ENCODE measurements at places on chromosomes 3 and 15. TPM values are rescaled to one million over a fixed set of nuclear protein-coding genes. Genes with fewer than 3 reads are reported as not detected.

DNA sequence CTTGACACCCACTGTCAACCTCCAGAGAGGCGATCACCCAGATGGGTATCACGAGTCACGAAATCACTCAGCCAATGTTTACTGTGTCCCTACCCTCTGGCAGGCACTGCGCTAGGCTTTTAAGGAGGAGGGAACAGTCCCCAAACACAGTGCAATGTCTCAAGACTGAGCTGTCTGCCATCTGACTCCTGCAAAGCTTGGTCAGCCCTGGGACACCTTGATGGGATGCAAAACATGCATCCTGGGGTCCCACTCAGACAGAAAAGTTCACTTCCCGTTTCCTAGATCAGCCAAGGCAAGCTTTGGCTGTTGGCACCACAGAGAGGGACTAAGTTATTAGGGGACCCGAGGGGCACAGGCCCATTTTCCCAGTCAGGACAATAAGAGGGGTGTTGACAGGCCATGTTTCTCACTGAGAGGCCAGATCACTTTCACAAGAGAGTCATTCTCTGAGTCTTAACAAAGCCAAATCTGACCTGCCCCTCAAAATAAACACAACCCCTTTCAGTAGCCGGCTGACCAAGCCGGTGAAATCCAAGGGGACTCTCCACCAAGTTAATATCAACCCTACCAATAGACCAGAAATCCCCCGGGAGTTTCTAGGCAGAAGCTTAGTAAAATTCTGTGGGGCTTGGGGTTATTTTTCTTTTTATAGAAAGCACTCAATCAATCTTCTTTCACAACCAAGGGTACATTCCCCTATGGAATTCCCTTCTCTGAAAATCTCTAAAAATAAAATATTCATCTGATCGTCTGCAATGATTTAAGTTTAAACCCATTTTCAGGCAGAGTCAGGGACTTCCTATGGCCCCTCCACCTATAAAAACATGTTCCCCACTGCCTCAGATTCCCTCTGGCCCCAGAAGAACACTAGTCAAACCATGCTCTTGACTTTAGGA lies 3.5 kb downstream of the RFTN1 start:
- no peak for DNase-seq

GRCh38 chr3:30539772-30540171 lies 66.6 kb upstream of the TGFBR2 start:
- no peak for DNase-seq

Gene CD96
- not detected for total RNA-seq

Gene LDHAL6B
- not detected for total RNA-seq

Gene SLITRK3
- total RNA-seq, result 5.2 TPM

Gene ATP13A4
- not detected for total RNA-seq

Gene DUOX2
- 0.99 TPM for total RNA-seq

DNA sequence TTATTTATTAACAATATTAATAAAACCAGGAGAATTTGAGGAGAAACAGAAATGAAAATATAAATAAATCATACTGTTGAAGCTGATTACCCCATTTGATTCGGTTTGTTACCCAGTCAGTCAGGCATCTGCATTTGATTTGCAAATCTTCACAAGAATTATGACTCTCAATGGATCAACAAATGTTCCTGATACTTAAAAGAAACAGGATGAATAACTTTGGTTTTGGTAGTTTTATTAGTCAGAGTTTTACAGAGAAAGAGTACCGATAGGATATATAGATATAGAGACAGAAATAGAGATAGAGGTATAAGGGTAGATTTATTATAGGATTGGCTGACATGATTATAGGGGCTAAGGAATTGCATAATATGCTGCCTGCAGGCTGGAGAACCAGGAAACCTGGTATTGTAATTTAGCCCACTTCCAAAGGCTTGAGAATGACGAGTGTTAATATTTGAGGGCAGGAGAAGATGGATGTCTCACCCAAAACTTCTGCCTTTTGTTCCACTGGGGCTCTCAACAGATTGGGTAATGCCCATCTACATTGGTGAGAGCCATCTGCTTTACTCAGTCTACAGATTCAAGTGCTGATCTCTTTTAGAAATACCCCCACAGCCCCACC lies 241.6 kb upstream of the COL8A1 start:
- DNase-seq, result no peak

Gene ZNF770
- total RNA-seq, result 40.6 TPM

DNA sequence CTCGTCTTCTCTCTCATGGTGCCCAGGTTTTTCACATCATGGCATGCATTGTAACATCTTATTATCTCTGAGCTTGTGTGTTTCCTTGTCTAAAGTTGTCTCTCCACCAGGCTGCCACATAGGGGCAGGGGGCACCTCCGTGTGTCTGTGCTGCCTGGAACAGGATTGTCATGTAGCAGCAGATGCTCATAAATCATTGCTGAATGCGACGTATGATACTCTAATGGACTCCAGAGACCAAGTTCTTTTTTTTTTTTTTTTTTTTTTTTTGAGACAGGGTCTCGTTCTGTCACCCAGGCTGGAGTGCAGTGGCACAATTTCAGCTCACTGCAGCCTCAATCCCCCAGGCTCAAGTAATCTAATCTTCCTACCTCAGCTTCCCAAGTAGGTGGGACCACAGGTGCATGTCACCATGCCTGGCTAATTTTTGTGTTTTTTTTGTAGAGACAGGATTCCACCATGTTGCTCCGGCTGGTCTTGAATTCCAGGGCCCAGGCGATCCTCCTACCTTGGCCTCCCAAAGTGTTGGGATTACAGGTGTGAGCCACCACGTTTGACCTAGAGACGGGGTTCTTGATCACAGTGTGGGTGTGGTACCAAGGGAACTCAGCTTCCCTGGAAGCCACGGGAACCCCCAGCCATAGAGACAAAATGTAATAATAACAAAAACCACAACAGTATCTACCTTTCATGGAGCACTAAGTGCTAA lies 4.7 kb upstream of the DNASE1L3 start:
- DNase-seq, result no peak

Gene PROS1
- 9.2 TPM for total RNA-seq

Gene SNX1
- 94.5 TPM for total RNA-seq
